Glomerular endothelial cell (primary cell): ENCODE measurements at places on chromosomes 1 and 21. TPM values are rescaled to one million over a fixed set of nuclear protein-coding genes. Genes with fewer than 3 reads are reported as not detected.

DNA sequence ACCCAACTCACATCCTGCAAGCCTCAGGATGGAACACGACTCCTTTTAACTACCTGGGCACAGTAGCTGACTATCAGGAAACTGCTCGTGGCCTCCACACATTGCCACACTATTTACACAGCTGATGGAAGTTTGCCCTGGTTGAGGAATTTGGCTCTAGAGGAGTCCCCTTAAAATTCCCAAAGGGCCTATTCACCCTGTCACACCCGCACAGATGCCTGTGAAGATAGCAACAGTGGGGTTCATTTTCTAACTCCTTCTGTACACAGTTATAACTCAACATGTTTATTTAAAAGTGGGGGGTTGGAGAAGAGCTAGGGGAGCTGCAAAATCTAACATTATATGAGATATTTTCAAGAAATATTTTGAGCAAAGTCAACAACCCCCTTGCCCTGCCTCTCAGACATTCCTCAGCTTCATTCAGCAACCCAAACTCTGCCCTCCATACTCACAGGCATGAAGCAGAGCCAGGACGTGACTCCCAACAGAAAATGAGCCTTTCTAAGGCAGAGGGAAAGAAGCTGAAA, 35.8 kb upstream of the CCN1 start:
- no peak for DNase-seq

DNA sequence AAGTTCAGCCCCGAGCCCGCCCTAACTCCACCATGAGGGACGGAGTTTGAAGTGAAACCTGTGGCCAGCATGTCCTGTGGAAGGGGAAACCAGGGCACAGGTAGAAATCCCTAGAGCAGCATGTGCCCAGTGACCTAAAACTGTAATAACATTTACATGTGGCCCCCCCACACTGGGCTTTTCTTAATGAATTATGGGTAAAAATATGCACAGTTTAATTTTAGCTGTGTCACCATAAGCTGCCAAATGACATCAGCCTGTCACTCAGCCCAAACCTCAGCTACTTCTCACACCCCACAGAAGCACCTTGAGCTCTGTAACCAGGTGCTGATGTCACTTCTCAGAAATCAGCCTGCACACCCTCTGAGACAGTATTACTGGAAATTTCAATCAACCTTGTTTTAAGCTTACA, 50.0 kb upstream of the SLC19A1 start:
- no peak for DNase-seq

DENND2D gene
- total RNA-seq: 3.2 and 3.4 TPM in 2 replicates

DNA sequence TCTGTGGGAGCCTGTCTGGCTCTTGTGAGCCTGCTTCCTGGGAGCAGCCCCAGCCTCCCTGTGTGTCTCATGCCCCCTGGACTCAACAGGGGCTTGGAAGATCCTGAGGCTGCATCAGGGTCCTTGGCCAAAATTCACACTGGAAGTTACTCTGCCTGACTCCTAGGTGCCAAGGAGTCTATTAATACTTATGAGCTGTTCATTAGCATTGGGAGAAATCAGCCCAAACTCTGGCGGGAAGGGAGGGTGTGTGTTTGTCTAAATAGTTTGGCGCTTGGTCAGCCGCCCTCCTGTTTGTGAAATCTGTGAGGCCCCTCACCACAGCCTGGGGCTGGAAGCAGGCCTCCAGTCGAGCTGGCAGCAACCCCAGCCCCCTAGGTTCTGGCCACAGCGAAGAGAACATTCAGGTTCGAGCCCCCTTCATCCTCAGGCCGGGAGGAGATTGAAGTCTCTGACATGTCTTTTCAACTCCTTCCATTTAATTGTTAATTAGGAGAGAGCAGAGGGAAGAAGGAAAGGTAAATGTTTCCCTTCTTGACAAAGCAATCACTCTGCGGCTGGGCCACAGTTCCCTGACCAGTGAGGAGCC, 82.1 kb upstream of the F3 start:
- DNase-seq: no peak

GRCh38 chr1:147491098-147491497, 50.2 kb upstream of the BCL9 start:
- no peak for DNase-seq

DNA sequence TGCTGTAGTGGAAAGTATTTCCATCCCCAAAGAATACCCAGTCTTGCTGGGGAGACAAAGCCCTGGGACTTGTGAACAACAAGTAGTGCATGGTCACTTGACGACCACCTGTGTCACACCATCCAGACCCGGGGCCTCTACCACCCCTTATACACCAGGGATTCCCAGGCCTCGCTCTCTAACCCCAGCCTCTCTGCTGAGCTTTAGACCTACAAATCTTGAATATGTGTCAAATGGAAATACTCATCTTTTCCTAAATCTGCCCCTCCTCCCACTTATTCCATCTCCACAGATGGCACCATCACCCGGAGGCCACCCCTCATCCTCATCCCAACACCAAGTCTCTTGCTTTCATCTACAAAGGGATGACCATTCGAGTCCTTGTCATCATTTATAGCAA, 875 bp upstream of the RNASEL start:
- DNase-seq: no peak

GRCh38 chr1:226443033-226443432, 35.1 kb upstream of the PARP1 start:
- DNase-seq: no peak

MIGA1 gene
- total RNA-seq: 10.9 and 14.4 TPM in 2 replicates

RGL1 gene
- total RNA-seq: 22.8 and 25.4 TPM in 2 replicates

- DNase-seq: no peak
These were observed 33.1 kb upstream of the EXOSC10 start for GRCh38 chr1:11132563-11133293.

GRCh38 chr1:161307892-161308638, 1.7 kb downstream of the MPZ start:
- no peak for DNase-seq

NFASC gene
- 0.06 TPM in 1 of 2 replicates, not detected in the other for total RNA-seq

GRCh38 chr1:43366179-43366578, 1.6 kb downstream of the ELOVL1 start:
- DNase-seq: no peak
